Endodermal cell (in vitro differentiated cells): ENCODE measurements at places on chromosomes 1 and 21.

GRCh38 chr1:151975311-151976014, 18.2 kb downstream of the S100A10 start:
- DNase-seq = no peak

DNA sequence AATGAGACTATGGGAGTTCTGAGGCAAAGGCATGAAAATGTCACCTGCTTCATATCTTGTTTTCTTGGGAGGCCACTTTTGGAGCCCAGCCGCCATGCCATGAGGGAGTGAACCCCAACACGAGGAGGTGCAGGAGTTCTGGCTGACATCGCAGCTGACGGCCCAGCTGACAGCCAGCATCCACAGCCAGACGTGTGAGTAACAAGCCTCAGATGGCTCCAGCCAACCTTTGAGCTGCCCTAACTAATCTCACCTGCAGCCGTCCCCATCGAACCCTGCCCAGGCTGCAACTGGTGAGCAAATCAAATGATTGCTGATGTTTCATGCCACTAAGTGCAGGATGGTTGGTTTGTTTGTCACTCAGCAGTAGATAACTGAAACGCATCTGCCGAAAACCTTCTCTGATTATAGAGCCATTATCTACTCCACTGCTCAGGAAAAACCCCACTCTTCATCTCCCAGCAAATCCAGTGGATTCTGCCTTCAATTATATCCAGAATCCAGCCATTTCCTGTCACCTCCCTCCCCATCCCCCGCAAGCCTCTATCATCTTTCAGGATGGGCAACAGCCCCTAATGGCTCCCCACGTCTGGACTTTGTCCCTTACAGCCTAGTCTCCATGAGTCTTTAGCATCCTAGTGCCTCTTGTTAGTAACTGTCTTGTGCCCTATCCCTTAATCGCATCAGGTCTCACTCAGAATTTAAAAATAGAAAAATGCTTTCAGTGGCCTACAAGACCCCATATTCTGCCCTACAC, 18.5 kb upstream of the RAB4A start:
- no peak for DNase-seq

GRCh38 chr21:17988102-17988437, 168.9 kb upstream of the C21orf91 start:
- no peak for DNase-seq

DNA sequence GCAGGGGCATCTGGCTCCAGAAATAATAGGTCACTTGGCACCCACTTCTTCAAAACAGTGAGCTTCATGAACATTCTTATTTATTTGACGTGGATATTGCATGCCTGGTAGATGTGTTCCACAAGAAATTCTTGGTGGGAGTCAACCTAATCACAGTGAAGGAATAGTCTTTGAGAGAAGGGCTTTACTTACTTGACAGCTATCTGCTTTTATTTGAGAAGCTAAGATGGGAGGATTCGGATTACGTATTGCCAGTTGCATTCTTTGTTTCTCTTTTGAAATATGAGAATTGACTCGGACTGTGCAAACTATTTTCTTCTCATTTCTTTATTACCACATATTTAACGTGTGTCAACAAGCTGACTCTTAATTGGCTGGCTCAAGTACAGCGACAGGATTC, 117.2 kb downstream of the FASLG start:
- no peak for DNase-seq

- no peak for DNase-seq
These were observed 20.6 kb downstream of the KPNA6 start for GRCh38 chr1:32128479-32128878.

DNA sequence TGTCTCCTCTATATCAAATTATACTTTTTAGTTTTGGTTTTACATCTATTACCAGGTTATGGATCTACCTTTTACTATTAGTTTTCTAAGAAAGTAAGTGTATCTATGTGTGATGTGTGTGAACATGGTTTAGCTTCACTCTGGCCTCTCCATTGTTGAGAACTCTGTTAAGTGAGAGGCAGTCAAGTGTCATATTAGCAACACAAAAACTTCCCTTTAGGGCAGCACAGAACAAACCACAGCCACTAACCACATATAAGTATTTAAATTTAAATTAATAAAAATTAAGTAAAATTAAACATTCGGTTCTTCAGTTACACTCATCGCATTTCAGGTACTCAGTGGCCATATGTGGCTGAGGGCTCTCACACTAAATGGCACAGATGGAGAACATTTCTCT, 96.6 kb downstream of the DPYD start:
- no peak for DNase-seq

GRCh38 chr1:97947695-97948094, 26.9 kb upstream of the DPYD start:
- no peak for DNase-seq

- DNase-seq = no peak
These were observed 506.8 kb upstream of the CAMK1G start for GRCh38 chr1:209076688-209077087.

GRCh38 chr21:35314857-35315582, 265.9 kb upstream of the RUNX1 start:
- DNase-seq = no peak

- peak; percentile 42 for DNase-seq
These were observed 15.7 kb upstream of the LMNA start for GRCh38 chr1:156098784-156099183.

GRCh38 chr1:155526356-155526755, 36.2 kb downstream of the ASH1L start:
- DNase-seq = no peak

- no peak for DNase-seq
These were observed at the start of gene LEMD1 for GRCh38 chr1:205421798-205422197. TSS of gene LEMD1 (minus strand) at chr1:205422056. CDS start at chr1:205420536, 1,520 bp downstream.

- DNase-seq = peak; percentile 83
These were observed 1.5 kb downstream of the CACHD1 start for GRCh38 chr1:64471218-64472039.

DNA sequence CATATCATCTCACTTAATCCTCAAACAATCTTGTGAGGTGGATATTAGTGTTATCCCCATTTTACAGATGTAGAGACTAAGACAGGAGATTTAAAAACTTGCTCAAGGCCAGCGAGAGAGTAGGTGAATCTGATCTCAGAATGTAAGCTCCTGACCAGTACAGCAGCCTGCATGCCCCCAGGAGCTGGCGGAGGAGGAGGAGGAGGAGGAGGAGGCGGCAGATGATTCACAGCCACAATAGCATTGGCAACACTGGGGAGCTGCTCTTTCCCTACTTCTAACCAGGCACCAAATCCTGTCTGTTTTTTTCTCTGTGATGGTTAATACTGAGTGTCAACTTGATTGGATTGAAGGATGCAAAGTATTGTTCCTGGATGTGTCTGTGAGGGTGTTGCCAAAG, 243.2 kb downstream of the ATG4C start:
- no peak for DNase-seq

DNA sequence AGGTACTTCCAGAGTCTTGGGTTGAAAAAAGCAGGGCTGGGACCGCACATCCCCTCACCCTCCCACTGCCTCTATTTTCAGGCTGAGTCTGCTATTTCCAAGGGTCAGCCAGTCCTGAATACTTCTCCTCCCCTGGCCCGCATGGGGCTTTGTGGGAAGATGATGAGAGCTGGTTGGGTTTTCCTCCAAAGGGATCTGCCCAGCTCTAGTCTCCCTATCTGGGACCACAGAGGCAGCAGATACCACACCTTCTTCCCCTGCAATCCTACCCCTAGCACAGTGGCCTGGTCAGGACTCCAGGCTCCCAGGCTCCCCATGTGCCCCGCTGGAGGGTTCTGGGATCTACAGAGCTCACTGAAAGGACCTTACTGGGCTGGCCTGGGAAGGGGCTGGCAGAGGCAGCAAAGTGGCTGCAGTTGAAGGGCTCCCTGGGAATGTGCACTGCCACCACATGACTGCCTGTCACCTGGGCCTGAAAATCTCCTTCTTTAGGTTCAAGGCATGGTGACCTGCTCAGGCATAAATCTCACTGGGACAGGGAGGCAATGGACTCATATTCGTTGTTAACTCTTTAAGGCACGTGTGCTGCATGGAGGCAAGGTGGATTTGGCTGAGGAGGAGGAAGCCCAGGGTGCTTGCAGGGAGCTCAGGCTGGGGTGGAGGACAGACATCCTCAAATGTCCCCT, 13.1 kb downstream of the CACNA1S start:
- no peak for DNase-seq

- peak; percentile 29 for DNase-seq
These were observed 27.9 kb downstream of the ANGEL2 start for GRCh38 chr1:212987702-212988322.

DNA sequence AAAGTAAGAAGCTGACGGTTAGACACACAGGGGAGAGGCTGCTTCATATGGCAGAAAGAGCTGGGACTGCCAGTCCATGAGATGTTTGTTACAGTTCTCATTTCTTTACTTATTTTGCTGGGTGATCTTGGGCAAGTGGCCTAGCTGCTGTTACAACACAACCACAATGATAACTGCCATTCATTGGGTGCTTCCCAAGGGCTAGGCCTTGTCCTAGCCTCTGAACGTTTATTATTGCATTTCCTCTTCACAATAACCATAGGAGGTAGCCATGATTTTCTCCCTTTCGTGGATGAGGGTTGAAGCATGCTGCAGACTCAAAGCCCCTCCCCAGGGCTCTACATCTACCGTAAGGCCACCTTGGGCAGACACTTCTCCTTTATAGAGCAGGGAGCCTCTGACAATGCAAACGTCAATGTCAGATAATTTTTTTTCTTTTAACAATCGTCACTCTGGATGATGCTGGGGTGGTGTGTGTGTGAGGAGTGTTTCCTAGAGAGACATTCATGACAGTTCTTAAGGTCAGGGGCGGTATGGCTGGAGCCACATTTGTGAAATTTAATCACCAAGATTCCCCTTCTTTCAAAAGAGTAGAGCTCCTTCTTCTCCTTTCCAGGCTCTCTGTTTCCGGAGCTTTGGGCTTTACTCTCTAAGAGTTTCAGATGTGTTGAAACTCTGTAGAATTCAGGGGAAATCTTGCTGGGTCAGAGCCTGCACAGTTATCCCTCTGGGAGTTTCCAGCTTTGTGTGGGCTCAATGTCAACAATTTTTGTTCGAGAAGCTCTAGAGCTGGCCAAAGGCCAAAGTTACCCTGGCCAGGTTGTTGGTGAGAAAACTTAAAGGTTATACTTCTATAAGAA, 138.5 kb upstream of the SGIP1 start:
- no peak for DNase-seq

- no peak for DNase-seq
These were observed 6.9 kb downstream of the DMAP1 start for GRCh38 chr1:44220001-44220751.

DNA sequence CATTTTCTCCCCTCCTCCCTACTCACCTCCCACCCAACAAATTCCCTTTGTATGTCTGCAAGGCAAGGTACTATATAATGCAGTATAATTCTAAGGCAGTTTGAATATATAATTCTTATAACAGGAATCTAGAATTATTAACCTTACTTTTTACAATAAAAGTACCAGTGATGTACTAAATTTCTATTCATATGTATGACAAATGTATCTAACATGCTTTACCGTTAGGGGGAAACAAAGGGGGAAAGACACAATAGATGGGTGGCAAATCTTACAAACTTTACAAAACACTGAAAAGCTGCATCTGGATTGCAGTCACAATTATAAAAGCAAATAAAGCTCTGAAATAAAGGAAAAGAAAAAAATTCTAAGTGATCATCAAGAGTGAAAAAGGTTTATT, 2.3 kb downstream of the PIK3R3 start:
- no peak for DNase-seq

- peak; percentile 89 for DNase-seq
These were observed at the start of gene HENMT1 for GRCh38 chr1:108661030-108661609. TSS of gene HENMT1 (minus strand) at chr1:108661093. CDS start at chr1:108659884, 1,209 bp downstream.

- no peak for DNase-seq
These were observed 464.6 kb upstream of the PKN2 start for GRCh38 chr1:88219521-88219920.

GRCh38 chr1:36322786-36323635, 434 bp downstream of the EVA1B start:
- peak; percentile 84 for DNase-seq

- DNase-seq = no peak
These were observed 40.7 kb downstream of the AGO3 start for GRCh38 chr1:35971601-35972000.

- no peak for DNase-seq
These were observed 9.5 kb downstream of the ST6GALNAC5 start for GRCh38 chr1:76876655-76877395.

GRCh38 chr1:98331243-98331642, 330.3 kb upstream of the SNX7 start:
- no peak for DNase-seq

DNA sequence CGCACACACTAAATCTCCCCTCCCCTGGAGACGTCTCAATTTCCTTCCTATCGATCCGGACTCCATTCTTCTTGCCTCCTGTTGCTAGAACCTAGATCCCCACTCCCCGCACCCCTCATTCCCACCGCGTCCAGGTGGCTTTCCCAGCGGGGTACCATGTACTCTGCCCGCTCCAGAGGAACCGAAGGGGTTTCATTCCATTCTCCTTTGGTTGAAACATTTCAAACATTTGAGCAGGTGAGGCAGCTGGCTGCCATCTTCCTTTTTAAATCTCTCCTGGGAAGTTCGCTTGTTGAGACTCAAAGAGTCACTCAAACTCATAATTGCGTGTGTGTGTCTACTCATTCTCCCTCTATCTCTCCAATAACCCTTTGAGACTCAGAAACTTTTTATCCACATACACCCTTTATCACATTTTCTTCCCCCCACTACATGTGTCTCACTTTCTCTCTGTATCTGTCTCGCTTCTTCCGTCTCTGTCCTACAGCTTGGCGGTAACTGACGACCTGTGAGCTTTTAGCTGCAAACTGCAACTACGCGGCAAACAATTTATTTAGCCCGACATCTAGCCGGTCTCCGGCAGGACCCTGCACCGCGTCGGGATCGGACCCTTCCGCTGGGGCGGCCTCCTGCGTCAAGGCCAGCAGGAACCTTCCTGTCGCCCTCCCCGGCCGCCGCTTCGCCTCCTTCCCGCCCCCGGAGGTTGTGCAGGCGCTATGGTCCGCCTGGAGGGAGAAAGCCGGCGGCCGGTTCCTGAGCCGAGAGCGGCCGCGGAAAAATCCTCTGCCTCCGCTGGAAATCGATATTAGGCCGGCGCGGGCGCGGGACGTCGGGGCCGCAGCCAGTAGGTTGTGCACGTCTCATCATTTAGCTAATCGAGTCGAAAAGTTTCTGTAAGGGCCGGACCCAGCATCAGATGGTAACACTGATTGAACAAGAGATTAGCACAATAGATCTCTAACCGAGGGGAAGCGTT, 3.0 kb upstream of the FOXD3 start:
- DNase-seq = peak; percentile 81

- DNase-seq = no peak
These were observed 416.3 kb downstream of the GPATCH2 start for GRCh38 chr1:217214551-217214950.

DNA sequence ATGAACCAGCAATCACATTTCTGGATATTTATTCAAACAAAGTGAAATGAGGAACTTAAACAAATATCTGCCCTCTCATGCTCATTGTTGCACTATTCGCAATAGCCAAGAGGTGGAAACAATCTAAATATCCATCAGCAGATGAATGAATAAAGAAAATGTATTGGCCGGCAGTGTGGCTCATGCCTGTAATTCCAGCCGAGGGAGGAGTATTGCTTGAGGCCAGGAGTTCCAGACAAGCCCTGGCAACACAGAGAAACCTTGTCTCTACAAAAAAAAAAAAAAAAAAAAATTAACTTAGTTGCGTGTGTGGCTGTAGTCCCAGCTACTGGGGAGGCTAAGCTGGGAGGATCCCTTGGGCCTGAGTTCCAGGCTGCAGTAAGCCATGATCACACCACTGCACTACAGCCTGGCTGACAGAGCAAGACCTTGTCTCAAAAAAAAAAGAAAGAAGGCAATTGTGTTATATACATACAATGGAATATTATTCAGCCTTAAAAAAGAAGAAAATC, 191.4 kb downstream of the AKT3 start:
- DNase-seq = no peak
